ENCODE measurements at places on chromosomes 5 and 9. TPM values are rescaled to one million over a fixed set of nuclear protein-coding genes. Genes with fewer than 3 reads are reported as not detected.

The ALDH7A1 gene
- total RNA-seq, result 18.6 TPM

The ZNF879 gene
- 3.3 TPM for total RNA-seq

The SLC25A51 gene
- total RNA-seq, result 74.3 TPM

The PCDHA1 gene
- total RNA-seq, result not detected

The C8G gene
- not detected for total RNA-seq

All from placental pericyte (primary cell).